Myocyte (in vitro differentiated cells): ENCODE measurements at places on chromosomes 5 and 9.

- no peak for DNase-seq
Observed at GRCh38 chr5:57034201-57034916, 82.4 kb upstream of the MIER3 start.

- DNase-seq: no peak
Observed at GRCh38 chr5:17928581-17928981, 294.3 kb downstream of the TAF11L14 start.

DNA sequence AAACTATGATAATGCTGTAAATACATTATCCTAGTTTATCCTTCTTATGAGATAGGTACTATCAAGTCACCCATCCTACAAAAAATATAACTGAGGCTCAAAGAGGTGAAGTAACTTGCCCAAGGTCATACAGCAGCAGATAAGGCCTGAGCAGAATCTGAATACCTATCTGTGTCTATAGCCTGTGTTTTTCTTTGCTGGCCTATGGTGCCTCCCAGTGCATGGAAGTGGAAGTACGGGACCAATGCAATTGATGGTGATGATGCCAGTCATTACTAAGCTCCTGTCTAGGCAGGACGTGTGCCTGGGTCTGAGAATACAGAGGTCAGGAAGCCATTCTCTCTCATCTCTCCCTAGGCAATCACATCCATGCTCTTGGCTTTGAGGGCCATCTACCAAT is 67.8 kb downstream of the FAT2 start:
- DNase-seq: peak; percentile 58

DNA sequence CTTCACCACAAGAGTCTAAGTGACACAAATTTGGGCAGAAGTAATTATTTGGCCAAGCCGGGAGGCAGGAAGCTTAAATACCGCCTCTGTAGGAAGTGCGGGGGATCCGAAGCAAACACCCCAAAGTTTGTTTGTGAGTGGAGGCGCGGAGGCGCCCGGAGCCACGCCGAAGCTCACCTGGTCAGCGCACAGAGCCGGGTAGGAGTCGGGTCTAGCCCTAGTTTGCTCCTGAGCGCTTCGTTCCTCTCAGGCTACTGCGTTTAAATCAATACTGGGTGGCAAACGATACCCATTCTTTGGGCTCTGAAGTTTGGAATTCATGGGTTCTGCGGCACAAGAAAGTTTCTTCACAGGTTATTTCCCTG is 855 bp downstream of the MCC start:
- no peak for DNase-seq

DNA sequence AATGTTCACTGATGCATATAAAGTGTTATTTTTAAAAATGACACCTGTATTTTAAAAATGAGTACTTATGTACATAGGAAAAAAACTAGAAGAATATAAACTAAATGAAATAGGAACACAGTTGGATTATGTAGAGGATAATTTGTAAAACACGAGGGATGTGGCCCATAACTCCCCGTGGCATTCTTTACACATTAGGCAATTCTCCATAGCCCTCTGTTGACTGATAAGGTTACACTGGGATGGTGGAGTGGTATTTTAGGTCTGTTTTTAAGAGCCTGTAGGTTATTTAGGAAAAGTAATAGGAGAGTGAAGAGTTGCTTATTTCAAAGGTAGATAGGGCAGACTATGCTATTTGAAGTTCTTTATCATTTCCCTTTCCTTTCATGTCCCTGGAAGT is 1.8 kb downstream of the CAVIN4 start:
- DNase-seq: peak; percentile 70

GRCh38 chr9:86674487-86674886 is 272.8 kb downstream of the GAS1 start:
- no peak for DNase-seq

- DNase-seq: no peak
Observed at GRCh38 chr9:14373336-14373666, 59.4 kb upstream of the NFIB start.

DNA sequence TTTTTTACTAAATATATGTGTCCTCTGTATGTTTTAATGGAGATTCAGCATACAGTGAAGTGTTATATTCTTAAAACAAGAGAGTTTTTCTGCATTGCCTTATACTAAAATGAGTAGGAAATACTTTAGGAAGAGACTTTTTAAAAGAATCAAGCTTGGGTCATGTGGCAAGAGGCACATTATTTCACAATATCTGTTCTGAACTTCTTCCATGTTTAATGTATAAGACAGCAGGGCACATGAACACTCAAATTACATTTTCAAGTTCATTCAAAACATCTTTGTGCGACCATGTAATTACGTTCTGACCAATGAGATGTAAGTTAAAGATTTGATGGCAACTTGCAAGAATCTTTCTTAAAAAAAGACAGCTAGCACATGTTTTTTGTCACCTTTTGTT is 1055.9 kb downstream of the NR2F1-AS1 start:
- no peak for DNase-seq

GRCh38 chr9:84875193-84875592 is 205.7 kb downstream of the NTRK2 start:
- DNase-seq: no peak

DNA sequence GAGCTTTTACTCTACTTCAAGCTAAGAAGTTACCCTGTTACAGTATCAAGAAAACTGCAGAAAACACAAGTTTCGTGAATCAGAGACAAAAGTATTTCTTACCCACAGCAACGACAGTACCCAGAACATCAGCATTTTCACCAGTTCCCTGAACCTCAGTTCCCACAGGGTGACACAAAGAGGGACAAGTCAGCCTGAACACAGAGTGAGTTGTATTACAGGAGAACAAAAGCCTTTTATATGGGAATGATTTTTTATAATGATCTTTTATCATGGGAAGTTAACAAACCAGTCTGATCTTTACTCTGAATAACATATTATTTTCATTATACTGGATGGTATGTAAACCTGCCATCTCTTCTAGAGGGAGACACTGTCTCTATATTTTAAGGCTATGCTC is 139.0 kb upstream of the ITGA1 start:
- no peak for DNase-seq

DNA sequence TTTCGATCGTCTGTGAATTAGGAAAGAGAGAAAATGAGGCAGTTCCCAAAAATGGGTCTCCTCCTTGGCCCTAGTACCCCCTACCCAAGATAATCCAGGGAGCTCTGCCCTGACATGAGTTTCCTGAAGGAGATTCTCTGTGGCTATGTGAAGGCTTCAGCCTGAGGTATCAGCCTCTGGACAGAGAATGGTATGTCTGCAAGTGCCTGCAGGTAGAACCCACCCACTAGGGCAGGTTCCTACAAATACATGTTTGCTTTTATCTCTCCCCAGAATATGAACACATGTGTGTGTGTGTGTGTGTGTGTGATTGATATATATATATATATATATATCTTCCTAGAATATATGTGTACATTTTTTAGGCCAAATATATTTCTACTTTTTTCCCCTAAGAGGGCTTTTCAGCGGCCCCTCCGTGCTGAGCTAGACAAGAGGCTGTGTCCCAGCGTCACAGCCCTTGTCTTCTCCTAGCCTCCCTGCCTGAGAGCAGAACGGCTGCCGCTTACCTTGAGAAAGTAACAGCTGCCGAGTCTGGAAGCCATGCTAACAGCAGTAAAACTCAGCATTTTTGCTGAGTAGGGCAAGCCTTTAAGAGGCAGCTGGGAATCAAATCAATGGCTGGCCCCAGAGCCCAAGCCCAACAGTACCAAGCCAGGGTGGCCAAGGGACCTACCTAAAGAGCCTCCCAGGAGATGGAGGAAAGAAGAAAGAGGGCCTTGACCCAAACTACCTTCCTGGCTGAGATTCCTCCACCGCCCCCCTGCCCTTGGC is 2.1 kb downstream of the BRINP1 start:
- DNase-seq: no peak

DNA sequence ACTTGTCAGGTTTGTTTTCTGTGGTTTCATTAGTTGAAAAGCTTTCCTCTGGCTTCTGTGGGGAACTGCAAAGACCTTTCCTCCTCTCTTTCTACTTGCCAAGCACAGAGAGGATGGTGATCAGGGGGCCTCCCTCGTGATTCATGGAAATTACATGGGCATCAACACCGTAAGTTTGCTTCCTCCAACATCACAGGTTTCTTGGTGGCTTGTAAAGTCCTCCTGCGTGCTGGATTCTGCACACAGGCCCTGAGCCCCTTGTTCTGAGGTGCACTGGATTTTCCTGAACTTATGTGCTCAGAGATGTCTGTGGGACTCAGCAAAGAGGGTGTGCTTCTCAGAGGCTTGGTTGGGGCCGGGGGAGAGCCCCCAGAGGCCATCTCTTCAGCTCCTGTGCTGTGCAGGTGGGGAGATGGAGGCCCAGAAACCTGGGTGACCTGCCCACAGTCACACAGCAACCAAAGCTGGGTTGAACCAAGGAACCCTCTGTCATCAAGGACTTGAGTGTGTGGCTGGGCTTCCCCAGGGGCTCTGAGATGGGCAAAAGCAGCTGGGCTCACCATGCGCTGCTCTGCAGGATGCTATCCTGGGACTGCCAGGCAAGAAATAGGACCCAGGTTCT is 36.5 kb downstream of the RGS3 start:
- DNase-seq: no peak

GRCh38 chr5:30849931-30850710 is 343.4 kb upstream of the CDH6 start:
- DNase-seq: no peak

- DNase-seq: no peak
Observed at GRCh38 chr9:124312290-124313265, 54.8 kb downstream of the NEK6 start.

GRCh38 chr9:99184110-99184474 is 37.6 kb downstream of the ALG2 start:
- DNase-seq: no peak

- DNase-seq: peak; percentile 22
Observed at GRCh38 chr9:6711403-6711802, 46.4 kb upstream of the KDM4C start.

DNA sequence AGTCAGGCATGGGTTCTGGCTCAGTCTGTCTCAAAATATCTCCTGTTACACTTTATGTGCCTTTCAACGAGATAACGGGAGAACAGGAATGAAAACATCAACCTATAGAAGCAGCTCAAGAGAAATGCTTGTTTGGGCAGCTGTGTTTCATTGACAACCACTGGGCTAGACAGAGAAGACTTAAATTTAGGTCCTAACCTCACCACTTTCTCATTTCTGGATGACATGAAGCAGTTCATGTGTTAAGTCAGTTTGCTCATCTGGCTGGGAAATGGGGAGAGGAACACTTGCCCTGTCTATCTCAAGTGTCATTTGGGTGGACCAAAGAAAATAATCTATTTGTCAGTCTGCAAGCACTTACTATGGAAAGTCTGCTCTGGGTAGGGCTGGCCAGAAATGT is 66.7 kb upstream of the PCA3 start:
- peak; percentile 52 for DNase-seq

GRCh38 chr5:465591-466403 is 22.8 kb downstream of the EXOC3 start:
- DNase-seq: no peak

- no peak for DNase-seq
Observed at GRCh38 chr5:146860213-146860893, 18.2 kb downstream of the PPP2R2B start.

GRCh38 chr9:134061019-134061687 is 6.7 kb downstream of the BRD3 start:
- DNase-seq: no peak

DNA sequence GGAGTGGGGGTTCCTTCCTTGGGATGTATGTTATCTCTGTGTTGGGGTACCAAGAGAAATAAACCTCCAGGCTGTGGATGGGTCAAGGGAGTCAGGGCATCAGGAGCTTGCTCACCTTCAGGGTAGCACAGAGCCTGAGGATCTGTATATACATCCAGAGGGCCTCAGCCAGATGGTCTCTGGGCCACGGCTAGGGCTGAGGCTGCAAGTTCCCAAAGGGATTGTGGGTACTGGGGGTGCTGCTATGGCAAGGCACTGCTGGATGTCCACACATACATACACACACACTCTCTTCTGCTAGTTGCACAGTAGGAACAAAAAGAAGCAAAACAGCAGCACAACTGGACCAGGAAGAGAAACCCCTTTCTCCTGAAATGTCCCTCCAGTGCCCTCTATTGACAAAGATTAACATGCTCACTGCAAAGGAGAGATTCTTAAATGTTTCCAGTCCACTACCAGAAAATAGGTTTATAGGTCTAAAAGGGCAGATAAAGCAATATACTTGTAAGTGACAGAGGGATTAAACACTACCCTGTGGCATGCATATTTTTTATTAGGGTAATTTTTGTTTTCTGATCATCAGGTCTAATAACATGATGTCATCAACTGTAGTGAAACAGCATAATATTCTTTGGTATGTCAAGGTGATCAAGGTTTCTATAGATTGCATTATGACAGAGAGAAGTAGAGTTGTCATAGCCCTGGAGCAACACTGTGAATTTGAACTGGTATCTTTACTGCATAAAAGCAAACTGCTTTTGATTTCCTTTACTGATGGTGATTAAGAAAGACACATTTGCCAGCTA is 56.3 kb upstream of the KCNN2 start:
- DNase-seq: no peak
